Right cardiac atrium (tissue), 5 donors: ENCODE measurements at places on chromosomes 6 and 20. TPM values are rescaled to one million over a fixed set of nuclear protein-coding genes. Genes with fewer than 3 reads are reported as not detected.

The TRIM26 gene
- total RNA-seq = 19.9 TPM

DNA sequence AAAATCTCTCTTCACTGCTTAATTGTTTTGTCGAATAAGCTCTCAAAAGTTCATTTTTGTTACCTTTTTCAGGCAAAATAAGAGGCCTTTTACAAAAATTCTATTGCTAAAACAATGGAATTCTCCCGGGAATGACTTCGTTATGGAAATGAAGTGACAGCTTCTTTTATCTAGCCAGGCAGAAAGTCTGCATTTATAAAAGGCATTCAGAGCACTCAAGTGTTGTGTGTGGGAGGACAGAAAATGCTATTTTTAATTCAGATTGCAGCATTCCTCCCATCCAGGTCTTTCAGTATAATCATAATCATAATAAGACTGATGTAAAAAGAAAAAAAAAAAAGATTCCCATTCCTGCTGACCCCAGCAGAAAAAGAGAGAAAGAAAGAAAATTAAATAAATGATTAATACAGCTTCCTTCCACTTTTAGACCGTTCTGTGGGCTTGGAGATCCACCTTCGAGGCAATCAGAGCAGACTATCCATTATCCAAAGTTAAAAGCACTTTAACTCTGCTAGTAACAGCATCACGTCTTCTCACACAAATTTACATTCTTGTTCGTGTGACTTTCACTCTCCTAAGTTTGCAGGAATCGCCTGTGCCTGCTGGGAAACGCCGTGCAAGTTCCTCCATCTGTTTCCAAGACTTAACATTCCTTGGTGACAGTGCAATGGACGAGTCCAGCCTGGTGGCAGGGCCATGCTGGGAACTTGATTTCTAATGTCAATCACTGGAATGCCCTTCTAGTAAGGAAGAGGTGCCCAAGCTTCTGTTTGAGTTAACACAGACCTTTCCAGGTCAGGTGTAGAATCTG lies 258.8 kb downstream of the GMPR start:
- DNase-seq = no peak

The HLA-DPB1 gene
- total RNA-seq = 55.8 TPM

The FRK gene
- 4.3 TPM for total RNA-seq

The MTFR2 gene
- total RNA-seq = not detected

- DNase-seq = no peak
These were observed 68.2 kb downstream of the COL9A1 start for GRCh38 chr6:70234561-70235236.

- DNase-seq = peak; percentile 51
These were observed 490.4 kb downstream of the BMP2 start for GRCh38 chr20:7257692-7258466.

The BNIP5 gene
- 0.06 TPM for total RNA-seq

GRCh38 chr6:22141241-22141745 lies 155.5 kb downstream of the PRL start:
- DNase-seq = no peak

DNA sequence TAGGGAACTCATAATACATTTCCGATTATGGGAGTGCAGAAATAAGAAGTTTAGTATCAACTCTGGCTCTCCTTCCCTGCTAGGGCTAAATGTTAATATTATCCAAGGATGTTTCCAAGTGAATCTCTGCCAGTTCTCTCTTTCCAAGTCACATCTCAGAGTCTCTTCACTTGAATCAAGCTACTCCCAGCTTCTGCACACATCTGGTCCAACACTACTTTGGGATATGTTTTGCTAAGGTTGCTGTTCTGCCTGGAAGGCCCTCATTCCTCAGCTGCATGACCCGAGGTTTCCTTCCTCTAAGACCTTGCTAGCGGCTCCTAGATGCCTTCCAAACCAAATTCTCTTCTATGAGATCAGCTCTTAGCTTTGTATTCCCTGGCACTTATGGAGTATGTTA lies 331.8 kb downstream of the GJA1 start:
- no peak for DNase-seq

DNA sequence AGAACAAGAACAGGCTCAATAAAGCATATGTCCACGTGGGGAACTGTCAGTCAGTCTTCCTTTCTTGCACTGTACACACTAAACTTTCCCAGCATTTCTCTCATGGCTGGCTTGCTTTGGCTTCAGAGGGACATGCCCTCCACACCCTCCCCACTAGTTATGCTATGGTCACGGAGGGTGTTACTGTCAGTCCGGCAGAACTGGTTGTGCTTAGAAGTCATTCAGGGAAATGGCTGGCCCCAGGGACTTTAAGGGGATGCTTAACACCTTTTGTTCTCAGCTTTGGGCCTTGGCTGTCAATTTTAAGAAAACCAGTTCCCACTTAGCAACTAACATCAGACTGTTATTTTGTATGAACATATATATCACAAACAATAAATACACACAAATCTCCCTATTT lies 55.1 kb downstream of the ELOVL5 start:
- no peak for DNase-seq

- no peak for DNase-seq
These were observed 133.7 kb downstream of the STXBP5 start for GRCh38 chr6:147337921-147338320.

DNA sequence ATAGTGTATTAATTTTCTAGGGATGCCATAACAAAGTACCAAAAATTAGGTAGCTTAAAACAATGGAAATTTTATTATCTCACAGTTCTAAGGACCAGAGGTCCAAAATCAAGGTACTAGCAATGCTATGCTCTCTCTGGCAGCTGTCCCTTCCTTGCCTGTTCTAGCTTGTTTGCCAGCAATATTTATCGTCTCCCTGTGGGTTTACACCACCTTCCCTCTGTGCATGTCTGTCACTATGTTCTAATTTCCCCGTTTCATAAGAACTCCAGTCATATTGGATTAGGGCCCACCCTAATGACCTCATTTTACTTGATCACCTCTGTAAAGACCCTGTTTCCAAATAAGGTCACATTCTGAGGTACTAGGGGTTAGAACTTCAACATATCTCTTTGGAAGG lies 217.2 kb downstream of the IBTK start:
- DNase-seq = no peak

DNA sequence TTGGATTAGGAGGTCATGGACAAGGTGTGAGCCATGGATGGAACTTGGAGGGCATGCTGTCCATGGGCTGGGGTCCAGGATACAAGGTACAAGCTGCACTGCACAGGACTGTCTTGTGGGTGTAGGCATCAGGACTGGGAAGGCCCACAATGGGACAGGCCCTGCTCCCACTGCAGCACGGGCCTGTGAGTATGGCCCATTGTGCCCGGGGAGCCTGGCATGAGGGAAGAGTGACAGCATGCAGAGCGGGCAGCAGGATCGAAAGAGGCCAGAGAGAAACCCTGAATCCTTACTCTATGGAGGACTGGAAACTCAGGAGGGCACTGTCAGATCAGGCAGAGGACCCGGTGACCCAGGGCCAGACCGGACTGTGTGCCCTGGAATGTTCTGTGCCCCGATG lies 211.3 kb downstream of the PREX1 start:
- DNase-seq = no peak

DNA sequence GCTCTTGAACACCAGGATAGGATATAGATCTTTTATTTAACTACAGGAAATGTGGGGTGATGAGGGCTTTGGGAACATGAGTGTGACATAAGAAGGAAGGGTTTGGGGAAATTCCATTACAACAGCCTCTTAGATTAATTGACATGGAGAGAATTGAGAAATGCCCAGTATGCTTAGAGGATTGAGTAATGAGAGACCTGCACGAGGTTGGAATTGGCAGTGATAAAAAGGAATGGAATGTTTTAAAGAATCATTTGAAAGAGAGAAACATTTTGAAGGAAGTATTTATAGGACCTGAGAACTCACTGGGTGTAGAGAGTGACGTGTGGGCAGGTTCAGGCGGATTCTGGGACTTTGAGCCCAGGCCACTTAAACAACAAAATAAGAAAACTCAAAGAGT lies 227.0 kb downstream of the BMP2 start:
- DNase-seq = no peak

GRCh38 chr6:118740372-118740771 lies 89.0 kb upstream of the CEP85L start:
- DNase-seq = no peak

- no peak for DNase-seq
These were observed 44.1 kb downstream of the STK4 start for GRCh38 chr20:45010399-45010828.

GRCh38 chr6:89037141-89037900 lies 43.2 kb upstream of the PNRC1 start:
- DNase-seq = no peak

DNA sequence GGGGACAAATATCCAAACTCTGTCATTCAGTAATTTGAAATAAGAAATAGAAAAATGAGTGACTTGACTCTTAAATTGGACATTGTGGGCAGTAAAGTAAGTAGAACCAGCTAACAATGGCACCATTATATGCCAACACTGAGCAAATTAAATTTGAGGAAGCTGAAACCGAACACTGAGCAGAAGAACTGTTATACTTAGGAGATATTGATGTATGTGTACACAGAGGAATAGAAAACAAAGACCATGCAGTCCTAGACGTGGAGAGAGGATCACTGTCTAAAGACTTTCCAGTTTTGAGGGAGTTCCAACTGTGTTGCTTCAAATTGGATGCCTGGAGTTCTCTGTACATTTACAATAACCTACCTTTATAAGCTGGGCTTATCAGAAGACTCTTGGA lies 427.0 kb upstream of the EYS start:
- no peak for DNase-seq

The HLA-A gene
- total RNA-seq = 215 TPM

The DDX43 gene
- 0.50 TPM for total RNA-seq

GRCh38 chr6:143060806-143061596 lies at the start of gene AIG1:
AIG1 (plus strand) TSS chr6:143060889; CDS start chr6:143060926, 37 bp downstream.
- DNase-seq = no peak

The OR12D1 gene
- not detected for total RNA-seq

- no peak for DNase-seq
These were observed 5.5 kb upstream of the UTRN start for GRCh38 chr6:144279484-144280150.

DNA sequence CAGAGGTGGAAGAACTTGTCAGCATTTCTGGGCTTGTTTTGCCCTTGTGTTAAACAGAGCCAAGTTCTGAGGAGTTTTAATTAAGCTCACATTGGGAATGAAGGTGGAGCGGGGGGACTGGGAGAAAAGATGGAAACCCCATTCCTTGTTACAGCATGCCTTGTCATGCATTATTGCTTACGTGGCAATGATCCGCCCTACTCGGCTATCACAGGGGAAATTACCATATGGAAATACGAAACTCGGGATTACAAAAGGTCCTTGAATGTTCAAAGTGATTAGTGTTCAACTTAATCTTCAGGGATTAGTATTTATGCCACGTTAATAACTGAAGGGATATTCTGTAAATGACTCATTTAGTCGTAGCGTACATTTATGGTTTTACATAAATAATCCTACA lies 86.4 kb downstream of the MAP3K7 start:
- DNase-seq = no peak

GRCh38 chr20:19121463-19121862 lies 91.0 kb upstream of the SLC24A3 start:
- DNase-seq = no peak

- no peak for DNase-seq
These were observed 401.0 kb downstream of the PAX1 start for GRCh38 chr20:22106308-22106938.

The PM20D2 gene
- 17.1 TPM for total RNA-seq

The ANKRD66 gene
- not detected for total RNA-seq

DNA sequence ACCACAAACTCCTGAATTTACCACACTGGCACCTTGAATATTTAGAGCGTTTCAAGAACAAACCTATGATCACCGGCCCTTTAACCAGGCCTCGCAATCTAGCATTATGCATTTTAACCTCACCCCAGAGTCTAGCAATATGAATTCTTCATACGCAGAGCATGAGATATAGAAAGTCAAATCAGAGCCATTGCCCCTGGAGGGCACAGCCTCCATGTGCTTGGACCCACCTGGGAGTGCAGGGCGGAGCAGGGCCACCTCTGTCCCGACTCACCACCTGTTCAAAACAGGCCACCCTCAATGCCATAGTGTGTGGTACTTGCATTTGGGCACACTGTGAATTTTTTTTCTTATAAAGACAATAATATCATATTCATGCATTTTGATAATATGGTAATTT lies 19.5 kb upstream of the AFDN start:
- no peak for DNase-seq

DNA sequence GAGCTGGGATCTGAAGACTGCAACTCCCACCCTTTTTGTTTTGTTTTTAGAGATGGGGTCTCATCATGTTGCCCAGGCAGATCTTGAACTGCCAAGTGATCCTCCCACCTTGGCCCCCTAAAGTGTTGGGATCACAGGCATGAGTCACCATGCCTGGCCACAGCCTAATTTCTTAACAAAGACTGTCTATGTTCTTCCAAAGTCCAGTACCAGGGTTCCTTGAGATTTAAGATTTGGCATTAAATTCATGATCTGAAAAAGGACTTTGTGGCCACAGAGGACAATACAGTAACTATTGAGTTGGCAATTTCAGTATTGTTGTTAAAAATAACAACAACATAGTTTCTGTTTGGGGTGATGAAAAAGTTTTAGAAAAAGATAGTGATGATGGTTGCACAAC lies 28.7 kb upstream of the BEND3 start:
- no peak for DNase-seq

- no peak for DNase-seq
These were observed 100.4 kb upstream of the MLN start for GRCh38 chr6:33904050-33904746.

DNA sequence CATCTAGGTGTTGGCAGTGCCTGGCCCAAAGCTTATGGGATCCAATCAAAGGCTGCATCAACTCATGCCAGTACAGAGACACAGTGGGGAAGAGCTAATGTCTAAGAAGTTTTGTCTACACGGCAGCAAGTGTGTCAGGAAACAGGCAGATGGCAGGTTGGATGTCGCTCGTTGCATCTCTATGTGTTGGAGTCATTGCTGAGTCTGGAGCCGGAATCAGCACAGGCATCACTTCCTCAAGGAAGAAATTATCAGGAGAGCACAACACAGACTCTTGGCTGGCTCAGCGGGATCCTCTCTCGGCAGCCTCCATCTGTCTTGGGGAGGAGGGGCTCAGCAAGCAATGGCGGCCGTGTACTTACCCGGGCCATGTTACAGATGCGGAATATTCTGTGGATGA lies 467.2 kb upstream of the CHD6 start:
- no peak for DNase-seq

DNA sequence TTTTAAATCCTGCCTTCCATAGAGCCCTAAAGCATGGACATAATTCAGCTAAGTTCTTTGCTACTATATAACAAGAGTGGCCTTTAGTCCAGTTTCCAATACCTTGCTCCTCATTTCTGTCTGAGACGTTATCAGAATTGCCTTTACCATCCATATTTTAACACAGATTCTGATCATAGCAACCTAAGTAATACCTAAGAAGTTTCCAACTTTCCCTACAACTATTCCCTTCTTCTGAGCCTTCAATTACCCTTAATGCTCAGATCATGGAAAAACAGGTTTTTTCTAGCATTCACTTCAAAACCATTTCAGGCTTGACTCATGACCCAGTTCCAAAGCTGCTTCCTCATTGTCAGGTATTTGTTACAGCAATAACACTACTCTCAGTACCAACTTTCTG lies 367.1 kb downstream of the C6orf118 start:
- no peak for DNase-seq

- no peak for DNase-seq
These were observed 955.6 kb downstream of the TBC1D32 start for GRCh38 chr6:120378582-120379220.

- no peak for DNase-seq
These were observed 9.7 kb upstream of the DYNLRB1 start for GRCh38 chr20:34506480-34506879.

GRCh38 chr20:51660672-51661608 lies 107.2 kb downstream of the ATP9A start:
- no peak for DNase-seq
